ENCODE measurements at places on chromosomes 6 and 20.

DNA sequence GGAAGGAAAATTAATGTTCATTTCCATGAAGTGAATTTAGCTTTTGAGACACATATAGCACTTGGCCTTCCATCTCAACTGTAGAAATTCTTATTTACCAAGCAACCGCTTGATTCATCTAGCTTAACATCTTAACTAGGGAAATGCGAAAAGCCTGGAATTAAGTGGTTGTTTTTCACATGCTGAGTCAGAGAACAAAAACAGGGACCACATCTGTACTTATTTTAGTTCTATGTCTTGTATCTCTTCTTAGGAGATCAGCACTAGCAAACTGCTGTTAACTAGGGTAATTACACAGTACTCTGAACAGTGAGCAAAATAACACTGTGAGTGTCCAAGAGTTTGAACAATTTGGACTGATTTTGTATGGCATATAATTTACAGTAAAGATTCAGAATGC, 590.9 kb upstream of the NRSN1 start:
- DNase-seq: peak; percentile 76

DNA sequence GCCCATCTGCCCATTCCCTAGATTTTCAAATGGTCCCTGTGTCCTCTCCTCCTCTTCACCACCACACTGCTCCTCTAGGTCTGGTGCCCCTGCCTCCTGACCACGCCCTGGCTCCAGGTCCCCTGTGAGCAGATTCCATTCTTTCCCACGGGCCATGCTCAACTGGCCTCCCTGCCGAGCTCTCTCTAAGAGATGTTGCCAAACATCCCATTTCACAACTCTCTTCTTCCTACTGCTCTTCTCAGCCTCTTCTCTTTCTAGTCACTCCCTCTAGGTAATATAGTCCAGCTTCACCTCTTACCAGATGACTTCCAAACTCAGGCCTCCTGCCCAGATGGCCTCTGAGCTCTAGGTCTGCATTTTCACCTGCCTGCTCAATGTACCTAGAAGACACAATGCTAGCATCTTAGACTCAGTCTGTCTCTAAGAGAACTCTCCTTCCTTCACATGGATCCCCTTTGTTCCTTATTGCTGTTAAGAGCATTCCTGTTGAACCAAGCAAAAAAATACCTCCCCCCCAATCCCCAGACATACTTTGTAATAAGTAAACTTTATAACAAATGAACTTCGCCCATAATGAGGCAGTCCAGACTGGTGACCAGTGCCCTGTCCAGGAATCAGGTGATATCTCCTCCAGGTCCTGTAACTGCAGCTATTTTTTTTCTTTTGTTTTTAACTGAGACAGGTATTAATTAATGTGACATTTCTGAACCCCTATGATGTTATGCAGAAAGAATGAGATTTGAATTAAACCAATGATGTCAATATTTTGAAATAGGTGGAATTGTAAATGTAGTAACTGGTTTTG, 79.0 kb downstream of the LYRM4 start:
- no peak for DNase-seq

GRCh38 chr6:25035512-25036435, 100.0 kb upstream of the RIPOR2 start:
- DNase-seq: no peak

DNA sequence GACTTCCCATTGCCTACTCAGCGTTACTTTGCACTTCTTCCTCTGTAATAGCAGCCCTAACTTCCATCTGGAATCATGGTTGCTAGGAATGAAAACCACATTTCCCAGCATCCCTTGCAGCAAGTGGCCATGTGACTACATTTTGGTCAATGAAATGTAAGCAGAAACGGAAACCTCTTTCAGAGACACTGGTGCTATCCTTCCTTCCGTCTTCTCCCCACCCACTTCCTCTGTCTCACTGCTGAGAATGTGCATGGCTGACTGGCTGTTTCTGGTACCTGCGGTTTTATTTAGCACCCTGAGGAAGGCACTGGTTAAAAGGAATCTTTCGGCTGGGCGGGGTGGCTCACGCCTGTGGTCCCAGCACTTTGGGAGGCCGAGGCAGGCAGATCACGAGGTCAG, 107.4 kb downstream of the SCML4 start:
- peak; percentile 51 for DNase-seq

- DNase-seq: peak; percentile 83
Observed at GRCh38 chr6:119612911-119613381, 263.4 kb upstream of the MAN1A1 start.

GRCh38 chr6:136788069-136788902, 4.0 kb downstream of the MAP3K5 start:
- DNase-seq: peak; percentile 90

GRCh38 chr6:65761890-65762289, 54.9 kb upstream of the EYS start:
- no peak for DNase-seq

GRCh38 chr20:24701027-24701426, 231.6 kb downstream of the SYNDIG1 start:
- DNase-seq: no peak

DNA sequence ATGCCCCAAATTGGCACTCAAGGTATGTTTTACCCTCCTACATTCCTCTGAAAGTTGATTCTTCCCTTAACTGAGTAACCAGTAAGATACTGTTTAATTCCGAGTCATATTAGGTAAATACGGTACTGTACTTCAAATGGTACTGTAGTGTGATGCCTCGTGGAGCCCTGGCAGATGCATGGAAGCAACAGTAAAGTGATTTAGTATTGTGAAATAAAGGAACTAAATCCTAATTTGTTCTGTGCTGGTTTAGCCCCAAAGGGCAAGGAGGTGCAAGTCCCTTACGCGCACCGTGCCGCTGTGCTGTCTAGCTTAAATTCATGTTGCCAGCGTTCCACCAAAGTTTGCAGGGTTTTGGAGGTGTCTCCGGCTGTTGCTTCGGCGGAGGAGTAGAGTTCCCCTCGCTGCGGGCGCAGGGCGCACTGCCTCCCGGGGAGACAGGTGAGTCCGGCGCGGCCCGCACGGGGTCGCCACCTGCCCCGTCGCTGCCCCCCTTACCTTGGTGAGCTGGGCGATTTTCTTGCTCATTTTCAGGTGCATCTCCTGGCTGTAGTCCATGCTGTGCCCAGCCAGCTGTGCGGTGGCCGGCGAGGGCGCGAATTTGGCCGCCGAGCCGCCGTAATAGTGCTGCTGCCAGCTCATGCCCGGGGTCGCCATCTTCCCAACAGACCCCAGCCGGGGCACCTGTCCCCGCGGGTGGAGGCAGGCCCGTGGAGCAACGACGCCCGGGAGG, 655 bp downstream of the FAM184A start:
- DNase-seq: peak; percentile 14

- peak; percentile 18 for DNase-seq
Observed at GRCh38 chr6:33815854-33816253, 12.1 kb upstream of the MLN start.

- no peak for DNase-seq
Observed at GRCh38 chr6:42118162-42119001, 24.0 kb downstream of the C6orf132 start.

DNA sequence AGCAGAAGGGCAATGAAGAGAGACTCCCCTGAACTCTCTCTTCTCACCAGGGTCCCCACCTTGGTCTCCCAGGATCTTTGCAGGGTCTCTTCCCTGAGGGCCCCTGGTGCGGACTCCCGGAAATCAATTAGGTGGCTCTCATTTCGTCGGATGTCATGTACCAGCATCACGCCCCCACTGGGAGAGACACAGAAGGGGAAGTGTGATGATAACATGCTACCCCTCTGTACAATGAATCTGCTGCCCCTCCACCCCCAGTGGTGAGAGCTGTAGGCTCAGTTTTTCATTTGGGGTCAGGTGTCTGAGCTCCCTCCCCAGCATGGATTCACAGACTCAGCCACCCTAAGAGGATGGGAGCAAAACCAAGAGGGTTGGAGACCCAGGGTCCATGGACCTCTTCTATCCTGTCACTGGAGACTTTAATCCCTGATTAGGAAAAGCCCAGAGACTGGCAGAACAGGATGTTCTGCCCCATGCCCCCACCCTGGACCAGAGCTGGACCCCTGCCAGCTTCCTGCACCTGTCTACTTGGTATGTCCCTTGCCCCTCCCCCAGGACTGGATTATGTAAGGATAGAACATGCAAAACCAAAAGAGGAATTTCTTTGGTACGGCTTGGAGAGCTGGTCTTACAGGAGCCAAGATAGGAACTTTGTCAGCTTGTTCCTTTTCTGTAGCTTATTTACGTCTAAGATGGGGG, 11.1 kb downstream of the GGT7 start:
- DNase-seq: no peak

GRCh38 chr20:8344106-8344505, 212.0 kb downstream of the PLCB1 start:
- DNase-seq: no peak

- DNase-seq: peak; percentile 57
Observed at GRCh38 chr6:6856538-6857523, 250.9 kb upstream of the RREB1 start.

DNA sequence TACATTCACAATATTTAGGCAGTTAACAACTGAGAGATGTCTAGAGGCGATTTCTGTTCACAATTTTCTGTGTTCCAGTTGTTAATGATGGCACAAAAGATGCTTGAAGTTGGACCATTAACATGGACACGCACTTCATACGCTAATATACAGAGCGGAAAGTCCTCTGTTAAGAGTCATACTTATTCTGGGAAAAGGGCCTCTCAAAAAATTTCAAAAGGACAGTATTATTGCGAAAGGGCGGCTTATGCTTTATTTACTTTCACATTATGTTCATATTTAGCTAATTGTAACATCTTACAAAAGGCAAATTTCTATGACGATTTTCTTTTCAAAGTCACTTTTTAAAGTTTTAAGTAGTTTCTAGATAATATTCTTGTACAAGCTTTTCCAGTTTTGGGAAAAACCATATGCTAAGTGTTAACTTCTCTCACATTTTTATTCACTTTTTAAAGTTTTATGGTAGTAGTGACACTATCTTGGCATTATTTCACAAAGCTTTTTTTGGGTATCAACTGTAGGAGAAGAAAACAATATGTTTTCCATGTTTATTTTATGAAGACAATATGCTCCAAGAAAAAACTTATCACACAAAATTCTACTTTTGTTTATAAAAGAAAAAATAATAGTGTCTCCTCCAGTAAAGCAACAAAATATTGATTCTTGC, 62.3 kb downstream of the MAP7 start:
- peak; percentile 24 for DNase-seq

DNA sequence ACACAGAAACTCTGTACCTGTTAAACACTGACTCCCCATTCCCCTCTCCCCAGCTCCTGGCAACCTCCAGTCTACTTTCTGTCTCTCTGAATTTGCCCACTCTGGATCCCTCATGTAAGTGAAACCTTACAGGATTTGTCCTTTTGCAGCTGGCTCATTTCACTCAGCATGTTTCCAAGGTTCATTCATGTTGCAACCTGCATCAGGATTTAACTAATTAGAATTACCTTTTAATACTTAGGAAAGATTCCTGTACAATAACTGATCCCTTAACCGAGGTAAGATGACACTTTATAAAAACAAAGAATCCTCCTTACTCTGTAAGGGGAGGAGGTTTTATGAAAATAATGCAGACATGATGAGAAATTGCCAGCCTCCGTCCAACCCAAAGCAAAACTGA, 113.1 kb upstream of the MTHFD1L start:
- DNase-seq: no peak

GRCh38 chr20:45647441-45648050, 16.5 kb upstream of the WFDC9 start:
- no peak for DNase-seq

- DNase-seq: no peak
Observed at GRCh38 chr6:38632490-38632889, 7.2 kb downstream of the BTBD9 start.

- DNase-seq: no peak
Observed at GRCh38 chr6:125959041-125959440, 2.5 kb downstream of the HINT3 start.

DNA sequence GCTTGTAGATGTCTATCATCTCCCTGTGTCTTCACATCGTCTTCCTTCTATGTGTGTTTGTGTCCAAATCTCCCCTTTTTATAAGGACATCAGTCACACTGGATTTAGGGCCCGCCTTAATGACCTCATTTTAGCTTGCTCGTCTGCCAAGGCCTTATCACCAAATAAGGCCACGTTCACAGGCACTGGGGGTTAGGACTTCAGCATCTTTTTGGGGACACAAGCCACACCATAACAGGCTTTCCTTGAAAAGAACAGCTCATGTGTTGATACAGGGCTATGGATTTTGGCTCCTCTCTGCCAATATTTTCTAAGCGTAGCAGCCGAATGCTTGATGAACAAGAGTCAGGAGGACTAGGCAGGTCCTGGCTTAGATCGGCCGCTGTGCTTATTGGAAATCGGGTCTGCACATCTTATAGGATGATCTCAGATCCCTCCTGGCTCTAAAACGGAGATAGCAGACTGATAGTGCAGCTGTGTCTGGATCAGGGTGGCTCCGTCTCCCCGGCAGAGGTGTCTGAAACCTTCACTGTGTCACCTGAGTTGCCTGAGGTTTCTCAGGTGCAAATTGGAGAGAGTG, 16.2 kb upstream of the TMEM181 start:
- no peak for DNase-seq

DNA sequence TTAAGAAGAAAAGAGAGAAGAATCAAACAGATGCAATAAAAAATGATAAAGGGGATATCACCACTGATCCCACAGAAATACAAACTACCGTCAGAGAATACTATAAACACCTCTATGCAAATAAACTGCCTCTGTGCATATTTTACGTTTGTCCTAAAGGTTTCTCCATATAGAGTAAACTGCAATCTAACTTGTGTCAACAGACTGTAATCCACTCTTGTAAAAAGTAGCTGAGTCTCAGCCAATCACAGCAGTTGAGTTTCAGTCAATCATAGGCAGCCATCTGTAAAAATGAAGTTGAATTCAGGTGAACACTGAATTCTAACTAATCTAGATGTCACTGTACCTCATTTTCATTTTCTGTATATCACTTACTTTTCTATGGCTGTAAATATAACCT, 112.2 kb upstream of the SYNCRIP start:
- no peak for DNase-seq

DNA sequence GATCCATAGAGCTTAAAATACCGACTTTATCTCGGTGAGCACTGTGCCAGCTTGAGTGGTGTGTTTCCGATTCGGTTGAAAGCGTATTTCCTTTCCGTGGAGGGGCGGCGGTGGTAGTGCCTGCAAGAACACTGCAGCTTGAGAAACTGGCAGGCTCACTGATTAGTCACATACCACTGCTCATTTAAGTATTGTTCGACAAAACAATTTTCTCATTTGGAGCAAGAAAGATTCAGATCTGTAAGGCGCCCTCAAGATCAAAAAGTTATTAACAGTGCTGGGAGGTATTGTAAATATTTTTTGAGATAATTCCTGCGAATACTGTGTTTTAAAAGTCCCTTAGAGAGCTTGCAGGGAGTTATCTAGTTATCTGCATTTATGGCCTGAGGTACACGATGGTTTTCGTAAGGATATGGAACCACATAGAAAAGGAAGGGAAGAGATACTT, 1.3 kb downstream of the MAPK14 start:
- DNase-seq: peak; percentile 84

- no peak for DNase-seq
Observed at GRCh38 chr6:6919173-6919572, 188.6 kb upstream of the RREB1 start.

- no peak for DNase-seq
Observed at GRCh38 chr6:113277111-113277510, 580.0 kb upstream of the MARCKS start.

All from fibroblast of mammary gland (primary cell).